Hindlimb muscle (tissue), 1 donor: ENCODE measurements at places on chromosomes 4 and X.

- no peak for DNase-seq
Measured at GRCh38 chrX:48531358-48531959, 8.1 kb upstream of the TBC1D25 start.

DNA sequence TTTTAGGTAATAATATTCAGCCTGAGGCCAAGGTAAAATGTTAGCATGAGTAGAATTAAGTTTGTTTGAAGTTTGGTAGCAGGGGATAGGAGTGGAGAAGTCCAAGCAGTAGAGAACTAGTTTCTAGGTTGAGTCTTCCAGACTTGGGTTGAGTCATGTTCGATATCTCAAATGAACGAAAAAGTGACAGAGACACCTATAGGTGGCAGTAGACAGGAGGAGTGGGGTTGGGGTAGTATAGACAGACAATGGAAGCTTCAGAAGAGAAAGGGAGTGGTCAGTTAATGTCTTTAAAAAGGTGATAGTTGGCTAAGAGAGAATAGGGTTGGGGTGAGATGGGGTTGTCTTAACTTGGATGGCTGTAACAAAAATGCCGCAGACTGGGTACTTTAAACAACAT lies 58.7 kb upstream of the EMCN start:
- DNase-seq = no peak

DNA sequence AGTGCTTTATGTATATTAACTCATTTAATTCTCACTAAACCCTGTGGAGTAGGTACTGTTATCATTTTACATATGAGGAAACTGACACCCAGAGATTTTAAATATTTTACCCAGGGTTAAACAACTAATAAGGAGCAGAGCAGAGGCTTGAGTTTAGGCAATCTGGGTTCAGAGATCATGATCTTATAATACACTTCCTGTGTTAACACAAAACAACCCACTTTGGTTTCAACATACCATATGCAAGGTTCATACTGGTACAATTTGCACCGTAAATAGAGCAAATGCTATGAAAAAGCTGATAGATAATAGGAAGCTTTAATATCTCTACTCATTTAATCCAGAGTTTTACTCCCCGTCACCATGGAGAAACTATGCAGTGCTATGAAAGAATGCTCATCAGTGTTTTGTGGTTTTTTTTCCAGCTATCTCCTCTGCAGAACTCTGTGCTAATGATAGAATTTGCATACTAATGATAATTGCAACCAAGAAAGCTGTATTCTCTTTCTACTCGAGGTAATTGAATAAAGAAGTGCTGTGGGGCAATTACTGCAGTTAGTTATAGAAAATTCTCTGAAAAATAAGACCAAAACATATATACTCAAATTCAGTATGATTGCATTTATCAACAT lies 138.8 kb upstream of the MAP9 start:
- DNase-seq = no peak

GRCh38 chrX:19886375-19886774 lies 1.0 kb downstream of the SH3KBP1 start:
- no peak for DNase-seq

- DNase-seq = no peak
Measured at GRCh38 chr4:159516556-159517140, 413.8 kb downstream of the RAPGEF2 start.

- DNase-seq = no peak
Measured at GRCh38 chr4:57911203-57911602, 801.0 kb upstream of the IGFBP7 start.

GRCh38 chr4:100633269-100633668 lies 115.4 kb upstream of the EMCN start:
- DNase-seq = no peak

DNA sequence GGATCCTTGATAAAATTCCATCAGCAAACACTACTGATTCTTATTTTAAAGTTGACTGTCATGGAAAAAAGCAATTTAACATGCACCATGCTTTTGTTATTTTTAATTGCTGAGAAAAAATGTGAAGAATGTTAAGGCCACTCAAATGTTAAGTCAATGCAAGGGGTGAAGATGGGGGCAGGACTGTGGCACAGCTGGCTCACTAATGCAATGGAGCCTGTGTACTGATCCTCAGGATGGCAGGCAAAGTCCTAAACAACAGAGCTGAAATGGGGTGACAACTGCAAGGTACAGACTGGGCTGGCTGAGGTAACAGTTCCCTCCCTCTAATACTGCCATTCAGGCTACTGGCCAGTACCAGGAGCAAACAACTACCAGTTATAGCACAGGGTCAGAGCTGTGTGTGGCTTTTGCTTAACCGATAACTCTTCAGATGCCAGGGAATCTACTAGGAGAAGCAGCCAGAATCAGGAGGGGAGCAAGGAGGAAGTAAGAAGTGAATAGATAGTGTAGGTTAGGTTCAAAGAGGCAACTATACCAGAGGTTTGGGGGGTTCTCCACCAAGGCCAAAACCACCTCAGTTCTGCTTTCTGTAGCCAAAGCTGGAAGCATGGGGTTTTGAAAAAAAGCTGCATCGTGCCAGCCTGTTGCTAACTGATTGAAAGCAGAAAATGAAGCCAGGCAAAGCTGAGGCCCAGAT lies 372.6 kb downstream of the OPHN1 start:
- no peak for DNase-seq

- DNase-seq = no peak
Measured at GRCh38 chrX:134628663-134629062, 29.6 kb downstream of the PLAC1 start.

DNA sequence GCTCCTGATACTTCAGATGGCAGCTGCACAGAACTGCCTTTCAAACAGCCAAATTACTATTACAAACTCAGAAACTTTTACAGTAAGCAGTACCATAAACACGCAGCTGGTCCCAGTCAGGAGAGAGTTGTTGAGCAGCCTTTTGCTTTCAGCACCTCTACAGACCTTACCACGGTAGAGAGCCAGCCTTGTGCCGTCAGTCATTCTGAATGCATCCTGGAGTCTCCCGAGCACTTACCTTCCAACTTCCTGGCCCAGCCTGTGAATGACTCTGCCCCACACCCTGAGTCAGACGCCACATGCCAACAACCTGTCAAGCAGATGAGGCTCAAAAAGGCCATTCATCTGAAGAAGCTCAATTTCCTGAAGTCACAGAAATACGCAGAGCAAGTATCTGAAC lies 12.4 kb downstream of the ZBTB49 start:
- no peak for DNase-seq

DNA sequence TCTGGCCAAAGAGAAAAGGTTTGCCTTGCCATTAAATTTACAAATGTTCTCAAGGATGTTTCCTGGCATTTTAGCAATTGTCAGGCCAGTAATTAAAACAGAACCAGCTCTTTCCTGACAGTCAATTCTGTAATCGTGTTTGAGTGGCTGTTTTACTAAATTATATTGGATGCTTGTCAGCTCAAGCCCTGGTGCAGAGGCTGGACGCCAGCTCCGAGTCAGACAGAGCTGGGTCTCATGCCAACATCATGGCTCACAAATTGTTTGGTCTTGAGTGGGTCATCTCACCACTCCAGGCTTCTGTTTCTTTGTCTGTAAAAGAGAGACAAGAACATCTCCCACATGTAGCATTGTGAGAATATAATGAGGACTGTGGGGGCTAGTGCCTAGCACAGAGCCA lies 190.3 kb upstream of the PSAPL1 start:
- DNase-seq = no peak

DNA sequence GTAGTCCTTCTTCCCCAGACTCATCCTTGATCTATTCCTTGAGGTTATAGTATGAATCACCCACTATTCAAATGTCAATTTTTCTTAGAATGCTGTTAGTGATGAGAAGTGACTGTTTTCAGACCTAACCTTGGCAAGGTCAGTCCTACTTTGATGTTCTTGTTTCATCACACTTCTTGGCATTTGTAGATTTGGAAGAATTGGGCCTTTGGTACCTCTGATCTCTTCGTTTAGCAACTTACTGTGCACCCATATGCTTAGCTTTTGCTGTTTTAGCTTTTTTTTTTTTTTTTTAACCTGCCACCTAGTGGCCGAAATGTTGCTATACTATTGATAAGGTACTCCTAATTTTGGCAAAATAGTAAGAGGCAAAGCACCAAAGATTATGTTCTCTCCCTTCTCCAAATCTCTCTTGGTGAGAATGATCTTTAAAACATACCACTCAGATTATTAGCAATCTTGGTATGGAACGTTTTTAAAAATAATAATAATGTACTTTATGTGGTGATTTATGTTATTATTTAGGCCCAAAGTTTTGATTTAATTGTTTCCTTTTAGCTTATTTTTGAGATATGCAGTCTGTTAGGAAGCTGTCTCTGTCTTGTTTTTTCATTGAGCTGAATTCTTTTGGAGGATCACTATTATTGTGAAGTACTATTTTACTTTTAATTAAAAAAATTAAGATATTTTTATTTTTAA lies 16.6 kb downstream of the DCK start:
- peak; percentile 40 for DNase-seq

DNA sequence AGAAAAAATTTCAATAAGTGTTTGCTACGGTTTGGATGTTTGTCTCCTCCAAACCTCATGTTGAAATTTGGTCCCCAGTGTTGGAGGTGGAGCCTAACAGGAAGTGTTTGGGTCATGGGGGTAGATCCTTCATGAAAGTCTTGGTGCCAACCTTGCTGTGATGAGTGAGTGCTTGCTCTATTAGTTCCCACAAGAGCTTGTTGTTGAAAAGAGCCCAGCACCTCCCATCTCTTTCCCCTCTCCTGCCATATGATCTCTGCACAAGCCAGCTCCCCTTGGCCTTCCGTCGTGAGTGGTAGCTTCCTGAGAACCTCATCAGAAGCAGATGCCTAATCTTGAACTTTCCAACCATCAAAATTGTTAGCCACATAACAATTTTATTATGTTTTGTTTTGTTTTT lies 10.3 kb upstream of the RAB40A start:
- no peak for DNase-seq

DNA sequence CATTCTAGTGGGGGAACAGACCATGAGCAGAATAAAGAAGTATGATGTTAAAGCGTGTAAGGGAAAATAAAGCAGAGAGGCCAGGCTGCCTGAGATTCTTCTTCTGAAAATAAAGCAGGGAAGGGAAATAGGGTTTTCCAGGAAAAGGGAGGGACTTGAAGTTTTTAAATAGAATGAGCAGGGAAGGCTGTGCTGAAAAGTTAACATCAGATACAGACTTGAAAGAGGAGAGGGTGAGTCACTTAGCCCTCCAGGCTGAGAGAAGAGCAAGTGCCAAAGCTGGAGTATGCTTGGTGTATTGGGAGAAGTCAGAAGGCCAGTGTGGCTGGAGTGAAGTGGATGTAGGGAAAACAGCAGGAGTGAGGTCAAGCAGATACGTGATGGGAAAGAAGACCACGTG lies 10.0 kb upstream of the PLK4 start:
- DNase-seq = peak; percentile 23

- DNase-seq = no peak
Measured at GRCh38 chrX:121407627-121408026, 360.2 kb downstream of the GLUD2 start.

GRCh38 chrX:127011629-127012028 lies 192.1 kb downstream of the PRR32 start:
- DNase-seq = no peak

GRCh38 chrX:150202641-150203247 lies 160.4 kb upstream of the MAMLD1 start:
- DNase-seq = no peak

DNA sequence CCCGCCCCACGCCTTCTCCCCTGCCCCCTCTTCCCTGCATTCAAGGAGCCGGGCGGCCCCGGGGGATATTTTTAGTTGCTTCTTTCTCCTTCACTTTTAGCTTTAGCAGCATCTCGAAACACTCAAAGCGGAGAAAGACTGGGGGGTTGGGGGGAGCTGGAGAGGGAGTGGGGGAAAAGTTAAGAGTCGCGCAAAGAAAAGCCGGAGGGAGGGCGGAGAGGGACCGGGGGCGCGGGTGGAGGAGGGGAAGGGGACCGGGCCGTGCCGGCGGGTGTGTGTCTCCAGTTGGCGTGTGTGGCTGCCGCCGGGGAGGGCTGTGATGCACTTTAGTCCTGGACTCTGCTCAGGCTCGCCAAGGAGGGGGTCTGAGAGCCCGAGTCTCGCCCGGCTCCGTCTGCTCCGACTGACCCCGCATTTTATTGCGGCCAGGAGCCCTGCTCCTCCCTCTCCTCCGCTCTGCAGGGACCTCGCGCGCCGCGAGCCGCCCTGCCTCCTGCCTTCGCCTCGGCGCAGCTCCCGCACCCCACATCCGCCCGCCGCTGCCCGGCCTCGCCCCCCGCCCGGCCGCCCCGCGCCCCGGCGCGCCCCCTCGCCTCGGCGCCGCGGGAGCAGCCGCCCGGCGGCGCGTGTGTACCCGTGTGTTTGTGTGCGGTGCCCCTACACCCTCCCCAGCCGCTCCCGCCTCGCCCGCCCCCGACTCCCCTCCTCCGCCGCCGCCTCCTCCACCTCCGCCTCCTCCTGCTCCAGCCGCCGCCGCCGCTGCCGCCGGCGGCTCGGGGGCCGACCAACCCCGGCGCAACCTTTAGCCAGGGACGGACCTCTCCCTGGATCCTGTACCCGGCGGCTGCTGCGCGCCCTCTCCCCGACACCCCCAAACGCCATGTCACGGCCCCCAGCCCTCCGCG lies 1.4 kb downstream of the ZNF827 start:
- peak; percentile 80 for DNase-seq

DNA sequence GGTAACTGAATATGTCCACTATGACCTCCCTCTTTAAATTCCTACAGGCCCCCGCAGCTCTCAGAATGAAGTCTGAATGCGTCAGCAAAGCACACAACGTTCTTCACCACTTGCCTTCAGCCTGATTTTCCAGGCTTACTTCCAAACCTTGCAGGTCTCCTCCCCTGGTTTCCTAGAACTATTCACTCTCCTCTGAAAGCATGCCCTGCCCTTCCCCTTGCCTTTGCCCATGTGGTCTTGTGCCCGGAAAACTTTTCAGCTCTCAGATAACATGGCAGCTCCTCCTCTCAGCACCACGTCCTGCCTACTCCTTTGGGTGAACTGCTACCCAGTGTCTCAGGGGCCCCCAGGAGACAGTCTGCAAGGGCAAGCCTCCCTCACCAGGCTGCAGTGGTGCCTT lies 268.5 kb upstream of the LDB2 start:
- DNase-seq = no peak

DNA sequence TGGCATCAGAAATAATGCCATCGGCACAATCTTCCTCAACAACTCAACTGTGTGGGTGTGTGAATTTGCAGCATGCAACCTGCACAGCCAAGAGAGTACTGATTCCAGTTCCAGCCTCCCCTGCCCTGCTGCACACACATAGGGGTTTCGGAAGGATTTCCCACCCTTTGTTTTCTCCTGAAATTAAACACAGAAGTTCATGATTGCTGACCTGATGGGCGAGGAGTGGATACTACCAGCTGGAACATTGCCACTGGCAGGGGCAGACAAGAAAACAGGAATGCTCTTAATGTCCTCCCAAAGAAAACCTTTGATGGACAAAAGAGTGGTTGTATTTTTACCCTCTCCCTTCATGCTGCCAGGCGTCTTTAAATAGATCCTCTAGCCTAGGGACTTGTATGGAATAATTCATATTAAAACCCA lies 4.8 kb downstream of the NDP start:
- DNase-seq = no peak

- DNase-seq = no peak
Measured at GRCh38 chrX:140948827-140949226, 53.6 kb upstream of the SPANXB1 start.

DNA sequence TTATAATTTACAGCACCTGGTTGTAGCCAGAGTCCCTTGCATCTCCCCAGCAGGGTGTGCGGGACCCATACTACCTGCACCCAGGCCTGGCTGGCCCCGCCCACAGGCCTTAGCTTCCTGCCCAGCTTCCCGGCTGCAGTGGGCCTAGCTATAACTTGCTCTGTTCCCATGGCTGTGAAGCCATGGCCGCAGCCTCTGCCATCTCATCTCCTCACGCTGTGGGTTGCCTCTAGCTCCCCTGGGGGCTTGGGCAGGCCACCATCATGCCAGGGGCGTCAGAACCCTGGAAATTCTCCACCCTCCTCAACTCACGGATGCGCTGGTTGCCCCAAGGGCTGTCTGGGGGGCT lies 26.1 kb upstream of the SORBS2 start:
- no peak for DNase-seq
